ENCODE measurements at places on chromosomes 3 and 15. TPM values are rescaled to one million over a fixed set of nuclear protein-coding genes. Genes with fewer than 3 reads are reported as not detected.
A peak's percentile ranks its signal among the peaks of the same experiment; 100 is the strongest.

KIF15 gene
- total RNA-seq, result 0.73 TPM

MFAP1 gene
- 26.3 TPM for total RNA-seq

CYP19A1 gene
- 24.9 TPM for total RNA-seq

ZKSCAN7 gene
- total RNA-seq, result 11.0 TPM

DNA sequence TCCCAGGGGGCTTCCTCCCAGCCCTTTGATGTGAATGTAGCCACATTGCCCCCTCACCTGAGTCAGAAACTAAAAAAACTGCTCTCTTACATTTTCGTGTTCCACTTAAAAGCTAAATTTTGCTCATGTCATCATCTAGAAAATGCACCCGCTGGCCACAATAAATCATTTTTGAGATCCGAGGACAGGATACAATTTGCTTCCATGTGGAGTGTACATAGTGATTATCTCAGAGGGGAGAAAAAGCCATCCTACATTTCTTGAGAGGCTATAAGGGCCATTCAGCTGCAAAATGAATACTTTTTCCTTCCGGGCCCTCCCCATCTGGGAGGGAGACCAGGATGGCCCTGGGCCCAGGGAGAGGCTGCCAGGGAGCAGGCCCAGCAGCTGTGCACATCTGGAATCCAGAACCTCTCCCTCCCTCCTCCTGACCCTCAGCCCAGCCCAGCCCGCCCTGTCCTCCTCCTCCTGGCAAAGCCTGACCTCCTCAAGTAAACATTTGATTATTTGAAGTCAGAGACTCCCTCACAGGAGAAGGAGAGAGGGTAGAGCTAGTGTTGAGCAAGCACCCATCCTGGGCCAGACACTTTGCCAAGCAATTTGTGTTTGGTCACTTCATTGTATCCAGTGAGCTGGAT lies 59.1 kb downstream of the CORO2B start:
- H3K27me3 ChIP-seq, result no peaks in the 10 kb centered on the region
- DNase-seq, result no peak

- no peak overlapping the region for H3K4me3 ChIP-seq
- H3K4me1 ChIP-seq, result no peaks in the 10 kb centered on the region
- no peaks in the 10 kb centered on the region for H3K36me3 ChIP-seq
- H3K27me3 ChIP-seq, result no peaks in the 10 kb centered on the region
Observed at GRCh38 chr15:63374686-63375520, 6.7 kb downstream of the CA12 start.

- no peaks in the 10 kb centered on the region for H3K4me1 ChIP-seq
- H3K27ac ChIP-seq, result no peak overlapping the region
- no peaks in the 10 kb centered on the region for H3K36me3 ChIP-seq
- peaks cover 75% of the 10 kb centered on the region for H3K27me3 ChIP-seq
- no peak overlapping the region for H3K4me3 ChIP-seq
Observed at GRCh38 chr3:198076722-198077308, 116.8 kb downstream of the LMLN start.

DNA sequence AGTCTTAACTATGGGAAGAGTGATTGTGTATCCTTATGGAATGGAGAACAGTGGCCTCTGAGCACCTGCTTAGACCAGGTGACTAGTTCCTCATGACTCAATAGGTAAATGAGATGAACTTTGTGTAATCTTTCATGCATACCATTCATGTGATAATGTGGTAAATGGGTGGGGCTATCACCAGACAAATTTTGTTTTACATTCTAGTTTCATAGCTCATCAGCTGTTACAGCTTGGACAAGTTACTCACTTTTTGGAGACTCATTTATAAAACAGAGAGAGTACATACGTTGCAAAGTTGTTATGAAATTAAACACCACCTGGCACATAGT lies 103.7 kb upstream of the TGFBR2 start:
- H3K27me3 ChIP-seq, result no peaks in the 10 kb centered on the region
- no peaks in the 10 kb centered on the region for H3K4me1 ChIP-seq
- H3K27ac ChIP-seq, result no peak overlapping the region
- H3K36me3 ChIP-seq, result no peaks in the 10 kb centered on the region
- no peak for DNase-seq

GRCh38 chr3:125151916-125152315 lies 60.6 kb downstream of the SLC12A8 start:
- H3K4me3 ChIP-seq, result no peak overlapping the region
- no peaks in the 10 kb centered on the region for H3K27me3 ChIP-seq
- H3K27ac ChIP-seq, result no peak overlapping the region
- DNase-seq, result no peak
- H3K4me1 ChIP-seq, result no peaks in the 10 kb centered on the region

GRCh38 chr3:172559020-172559419 lies 35.8 kb upstream of the TNFSF10 start:
- H3K4me3 ChIP-seq, result no peak overlapping the region
- peak overlapping the region; percentile 65 for H3K27ac ChIP-seq
- no peaks in the 10 kb centered on the region for H3K36me3 ChIP-seq

DNA sequence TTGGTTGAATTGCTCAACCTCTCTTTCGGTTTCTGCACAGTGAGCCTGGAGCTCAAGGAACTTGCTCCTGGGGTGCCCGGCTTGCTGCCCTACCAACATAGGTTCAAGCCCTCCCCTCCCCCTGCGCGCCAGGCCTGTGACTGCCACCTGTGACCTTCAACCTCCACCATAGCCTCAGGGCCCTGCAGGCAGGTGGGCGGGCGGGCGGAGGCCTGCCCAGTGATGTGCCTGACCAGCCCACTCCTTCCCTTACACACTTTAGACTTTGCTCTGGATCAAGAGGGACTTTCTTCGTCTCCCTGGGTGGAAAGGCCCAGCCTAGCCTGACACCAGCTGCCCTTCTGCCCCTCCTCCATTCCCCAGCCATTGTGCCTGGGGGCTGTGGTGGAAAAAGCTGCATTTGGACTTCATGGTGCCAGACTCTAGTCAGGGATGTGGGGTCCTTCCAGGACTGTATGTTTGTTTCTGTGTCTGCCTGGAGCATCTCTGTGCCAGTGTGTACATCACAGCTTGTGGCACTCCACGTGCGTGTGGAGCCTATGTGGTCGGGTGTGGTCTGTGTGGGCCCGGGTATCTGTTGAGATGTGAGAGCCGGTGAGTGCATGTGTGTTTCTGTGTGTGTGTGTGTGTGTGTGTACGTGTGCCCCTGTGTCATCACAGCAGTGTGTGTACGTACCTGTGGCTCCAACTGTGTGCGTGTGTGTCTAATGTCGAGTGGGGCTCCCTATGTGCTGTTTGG lies 9.5 kb downstream of the PRKCD start:
- no peaks in the 10 kb centered on the region for H3K4me1 ChIP-seq
- H3K36me3 ChIP-seq, result no peaks in the 10 kb centered on the region

DNA sequence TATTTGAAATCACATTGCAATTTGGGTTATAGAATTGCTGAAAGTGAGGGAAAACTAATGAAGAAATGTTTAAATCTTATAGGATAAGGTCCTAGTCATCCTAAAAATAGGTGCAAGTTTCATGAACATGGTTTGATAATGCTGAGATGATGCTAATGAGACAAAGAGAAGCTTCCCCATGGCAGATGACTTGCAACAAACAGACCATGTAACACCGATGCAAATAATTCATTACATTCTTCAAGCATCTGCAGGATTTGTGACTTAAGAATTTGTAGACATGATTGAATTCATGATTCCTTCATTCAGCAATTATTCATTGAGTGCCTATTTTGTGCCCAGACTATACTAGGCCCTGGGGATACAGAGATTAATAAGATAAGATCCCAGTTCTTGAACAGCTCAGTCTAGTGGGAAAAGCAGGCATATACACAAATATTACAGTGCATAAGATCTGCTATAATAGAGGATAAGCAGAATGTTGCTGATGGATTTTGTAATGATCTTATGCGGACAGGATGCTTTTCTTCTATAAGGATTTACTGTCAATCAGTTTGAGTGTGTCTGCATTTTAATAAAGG lies 367.9 kb upstream of the GBE1 start:
- no peaks in the 10 kb centered on the region for H3K4me1 ChIP-seq
- no peak for DNase-seq
- no peaks in the 10 kb centered on the region for H3K27me3 ChIP-seq
- no peaks in the 10 kb centered on the region for H3K36me3 ChIP-seq

GRCh38 chr3:122003112-122003511 lies 18.9 kb downstream of the ILDR1 start:
- no peak overlapping the region for H3K27ac ChIP-seq
- no peaks in the 10 kb centered on the region for H3K36me3 ChIP-seq
- no peaks in the 10 kb centered on the region for H3K4me1 ChIP-seq
- DNase-seq, result no peak

- H3K4me1 ChIP-seq, result no peaks in the 10 kb centered on the region
- no peaks in the 10 kb centered on the region for H3K36me3 ChIP-seq
- H3K27me3 ChIP-seq, result no peaks in the 10 kb centered on the region
- DNase-seq, result no peak
- no peak overlapping the region for H3K27ac ChIP-seq
- H3K4me3 ChIP-seq, result no peak overlapping the region
Observed at GRCh38 chr3:56960234-56960917, 100.1 kb upstream of the SPATA12 start.

DNA sequence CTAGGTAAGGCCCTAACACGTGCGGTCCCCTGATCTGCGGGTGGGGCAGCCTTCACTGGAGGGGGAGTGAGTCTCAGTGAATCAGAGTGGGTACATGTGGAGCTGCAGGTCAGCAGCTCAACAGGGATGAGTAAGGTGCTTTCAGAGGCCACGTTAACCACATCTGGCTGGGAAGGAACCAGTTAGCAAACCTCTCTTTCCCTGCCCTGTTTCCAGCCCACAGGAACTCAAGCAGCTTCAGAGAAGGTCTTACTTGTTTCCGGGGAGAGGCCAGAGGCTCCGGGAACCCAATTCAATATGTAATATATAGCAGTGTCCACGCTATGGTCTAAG lies 175.3 kb downstream of the XXYLT1 start:
- H3K27ac ChIP-seq, result no peak overlapping the region
- no peaks in the 10 kb centered on the region for H3K4me1 ChIP-seq
- no peaks in the 10 kb centered on the region for H3K27me3 ChIP-seq
- DNase-seq, result peak; percentile 45
- no peak overlapping the region for H3K4me3 ChIP-seq
- no peaks in the 10 kb centered on the region for H3K36me3 ChIP-seq

GRCh38 chr3:124588794-124589193 lies 141.5 kb upstream of the UMPS start:
- no peak overlapping the region for H3K27ac ChIP-seq
- H3K4me1 ChIP-seq, result no peaks in the 10 kb centered on the region
- no peak overlapping the region for H3K4me3 ChIP-seq
- DNase-seq, result no peak
- no peaks in the 10 kb centered on the region for H3K36me3 ChIP-seq

- H3K27me3 ChIP-seq, result no peaks in the 10 kb centered on the region
- H3K27ac ChIP-seq, result no peak overlapping the region
- no peaks in the 10 kb centered on the region for H3K4me1 ChIP-seq
- no peak for DNase-seq
- no peaks in the 10 kb centered on the region for H3K36me3 ChIP-seq
- H3K4me3 ChIP-seq, result no peak overlapping the region
Observed at GRCh38 chr15:79178594-79178993, 88.0 kb upstream of the RASGRF1 start.

DNA sequence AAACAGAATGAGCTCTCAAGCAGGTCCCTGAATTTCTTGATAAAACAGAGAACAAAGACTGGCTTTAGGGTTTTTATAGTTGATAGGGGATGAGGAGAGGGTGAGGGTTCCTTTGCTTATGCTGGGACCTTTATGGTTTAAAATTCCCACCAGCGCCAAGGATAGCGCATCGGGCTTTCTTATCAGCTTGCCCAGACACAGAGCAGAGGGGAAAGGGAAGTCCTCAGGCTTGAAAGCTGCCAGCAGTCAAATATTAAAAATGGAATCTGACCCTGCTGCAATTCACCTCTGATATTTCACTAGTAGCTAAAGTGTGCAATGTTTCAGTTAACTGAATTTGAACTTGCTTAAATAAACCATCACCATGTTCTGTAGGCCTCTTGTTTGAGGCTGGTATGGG lies 55.0 kb upstream of the EPHA3 start:
- H3K27me3 ChIP-seq, result no peaks in the 10 kb centered on the region
- no peak overlapping the region for H3K4me3 ChIP-seq
- no peak for DNase-seq
- no peak overlapping the region for H3K27ac ChIP-seq
- H3K4me1 ChIP-seq, result no peaks in the 10 kb centered on the region

DNA sequence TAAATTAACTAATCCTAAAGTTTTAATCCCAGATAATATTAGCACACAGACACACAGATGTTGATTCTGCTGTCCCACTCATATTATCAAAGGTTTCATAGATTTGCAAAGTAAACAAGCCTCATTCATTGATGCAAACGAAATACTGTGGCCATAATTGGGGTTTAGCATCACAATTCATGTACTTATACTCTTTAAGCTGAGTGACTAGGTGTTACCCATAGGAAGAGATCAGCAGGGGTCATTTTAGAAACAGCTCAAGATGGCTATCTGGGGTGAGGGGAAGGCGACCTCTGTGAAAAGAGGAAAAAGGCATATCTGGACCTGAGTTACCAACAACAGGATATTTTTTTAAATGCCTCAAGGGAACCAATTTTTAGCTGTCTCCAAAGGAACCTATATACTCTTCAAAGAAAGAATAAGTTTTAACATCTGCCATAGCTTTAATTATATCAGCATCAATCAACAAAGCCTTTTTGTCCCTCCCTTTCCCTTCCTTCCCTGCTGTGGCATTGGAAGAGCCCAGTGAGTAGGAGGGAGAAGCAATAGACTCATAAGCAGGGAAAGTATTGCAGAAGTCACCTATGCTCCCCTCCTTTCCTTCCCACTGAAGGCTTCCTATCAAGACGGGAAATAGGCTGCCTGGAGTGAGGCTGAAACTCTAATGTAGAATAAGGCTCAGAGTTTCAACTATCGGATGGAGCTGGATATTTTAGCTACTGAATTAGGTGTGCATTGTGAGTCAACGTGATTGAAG lies 553.4 kb downstream of the ZIC1 start:
- H3K4me3 ChIP-seq, result no peak overlapping the region
- H3K4me1 ChIP-seq, result no peaks in the 10 kb centered on the region
- no peaks in the 10 kb centered on the region for H3K27me3 ChIP-seq
- DNase-seq, result no peak
- H3K36me3 ChIP-seq, result no peaks in the 10 kb centered on the region

DNA sequence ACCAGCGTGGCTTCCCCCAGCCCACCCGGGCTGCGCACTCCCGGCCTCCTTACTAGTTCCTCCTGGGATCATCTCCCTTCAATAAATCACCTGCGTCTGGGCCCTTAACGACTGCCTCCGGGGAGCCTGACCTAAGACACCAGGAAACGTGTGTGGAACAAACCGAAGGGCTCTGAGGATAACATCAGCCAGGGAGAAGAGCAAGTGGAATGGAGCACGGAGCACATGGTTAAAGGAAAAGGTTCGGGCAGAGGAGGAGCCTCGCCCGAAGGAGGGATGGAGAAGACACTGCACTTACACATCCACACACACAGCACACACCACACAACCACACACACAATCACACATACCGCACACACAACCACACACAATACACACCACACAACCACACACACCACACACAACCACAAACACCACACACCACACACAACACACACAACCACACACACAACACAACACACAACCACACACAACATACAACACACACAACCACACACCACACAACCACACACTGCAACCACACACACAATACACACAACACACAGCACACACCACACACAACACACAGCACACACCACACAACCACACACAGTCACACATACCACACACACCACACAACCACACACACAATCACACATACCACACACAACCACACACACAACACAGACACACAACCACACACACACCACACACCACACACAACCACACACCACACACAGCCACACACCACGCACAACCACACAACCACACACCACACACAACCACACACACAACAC lies 24.7 kb downstream of the CPN2 start:
- H3K27ac ChIP-seq, result no peak overlapping the region
- no peak overlapping the region for H3K4me3 ChIP-seq
- H3K36me3 ChIP-seq, result no peaks in the 10 kb centered on the region
- no peak for DNase-seq
- H3K4me1 ChIP-seq, result no peaks in the 10 kb centered on the region
- H3K27me3 ChIP-seq, result no peaks in the 10 kb centered on the region
